Activated T-cell treated with anti-CD3 and anti-CD28 coated beads for 48 hours (primary cell): ENCODE measurements at places on chromosomes 3 and 15.

GRCh38 chr3:100603469-100603868 lies 5.9 kb upstream of the ADGRG7 start:
- no peak for DNase-seq

GRCh38 chr3:53833700-53834099 lies 12.5 kb downstream of the CHDH start:
- DNase-seq: no peak

DNA sequence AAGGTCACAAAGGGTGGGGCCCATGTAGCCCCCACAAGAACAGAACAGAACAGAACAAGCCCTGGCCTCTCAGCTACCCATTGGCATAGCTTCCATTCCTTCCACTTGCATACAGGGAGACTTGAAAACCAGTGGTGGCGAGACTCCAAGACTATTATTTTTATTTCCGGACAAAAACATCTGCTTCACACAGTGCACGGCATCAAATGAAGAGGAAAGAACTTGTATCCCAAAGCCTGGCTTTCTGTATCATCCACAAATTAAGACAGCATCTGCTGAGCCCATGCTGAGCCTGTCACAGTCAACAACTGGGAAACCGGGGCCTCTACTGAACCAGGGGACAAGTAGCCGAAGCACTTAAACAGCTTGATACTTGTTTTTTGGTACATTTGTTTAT lies 56.0 kb downstream of the CLEC3B start:
- no peak for DNase-seq

GRCh38 chr3:178583963-178584575 lies 47.8 kb downstream of the KCNMB2 start:
- no peak for DNase-seq

DNA sequence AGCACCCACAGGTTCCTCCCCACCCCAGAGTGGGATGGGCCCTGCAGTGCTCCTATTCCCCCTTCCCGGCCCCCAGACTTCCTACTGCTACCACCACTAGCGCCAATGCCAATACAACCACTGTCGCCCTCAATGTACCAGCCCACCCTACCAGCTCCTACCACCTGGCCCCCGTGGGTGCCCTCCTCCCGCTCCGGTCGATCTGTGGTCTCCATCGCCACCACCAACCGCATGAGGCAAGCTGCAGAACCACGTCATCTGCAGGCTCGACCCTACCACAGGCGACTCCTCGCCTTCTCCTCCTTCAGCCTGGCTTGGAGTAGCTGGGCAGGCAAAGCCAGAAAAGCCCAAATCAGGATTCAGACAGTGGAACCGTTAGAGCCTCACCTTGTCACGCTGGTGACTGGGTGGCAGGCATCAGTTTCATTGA lies 179.3 kb downstream of the POTEB3 start:
- DNase-seq: no peak

DNA sequence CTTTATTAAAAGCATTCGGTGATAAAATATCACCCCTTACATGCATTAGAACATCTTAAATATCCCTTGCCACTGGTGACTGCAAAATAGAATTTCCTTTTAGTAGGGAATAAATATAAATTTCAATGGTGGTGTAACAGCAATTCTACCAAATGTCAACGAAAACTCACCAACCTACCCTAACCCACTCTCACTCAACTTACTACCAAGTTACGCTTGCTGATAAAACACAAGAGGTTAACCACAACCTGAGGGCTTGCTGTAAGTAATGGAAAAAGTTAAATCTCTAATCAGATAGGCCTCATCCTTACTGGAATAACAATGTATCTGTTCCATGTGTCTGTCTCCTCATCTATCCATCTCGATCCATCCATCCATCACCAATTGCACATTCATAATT lies 274.7 kb downstream of the FOXP1 start:
- no peak for DNase-seq

DNA sequence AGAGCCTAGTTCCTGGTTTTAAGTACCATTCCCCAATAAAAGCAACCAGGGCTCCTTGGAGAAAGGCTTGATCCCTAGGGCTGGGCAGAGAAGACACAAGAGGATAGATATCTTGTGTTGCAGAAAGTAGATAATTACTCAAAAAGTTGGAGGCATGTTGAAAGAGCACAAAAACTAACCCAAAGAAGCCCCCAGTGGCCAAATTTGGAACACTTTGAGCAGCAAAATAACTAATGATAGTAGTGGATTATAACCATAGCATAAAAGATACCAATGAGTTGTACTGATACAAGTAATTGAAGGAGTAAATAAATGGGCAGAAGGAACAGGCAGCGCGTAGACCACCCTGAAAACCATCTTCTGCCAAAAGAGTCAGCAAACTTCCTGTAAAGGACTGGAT lies 12.0 kb downstream of the EXOSC7 start:
- DNase-seq: no peak

- DNase-seq: peak; percentile 40
These were observed 15.7 kb upstream of the AEN start for GRCh38 chr15:88605189-88606069.

DNA sequence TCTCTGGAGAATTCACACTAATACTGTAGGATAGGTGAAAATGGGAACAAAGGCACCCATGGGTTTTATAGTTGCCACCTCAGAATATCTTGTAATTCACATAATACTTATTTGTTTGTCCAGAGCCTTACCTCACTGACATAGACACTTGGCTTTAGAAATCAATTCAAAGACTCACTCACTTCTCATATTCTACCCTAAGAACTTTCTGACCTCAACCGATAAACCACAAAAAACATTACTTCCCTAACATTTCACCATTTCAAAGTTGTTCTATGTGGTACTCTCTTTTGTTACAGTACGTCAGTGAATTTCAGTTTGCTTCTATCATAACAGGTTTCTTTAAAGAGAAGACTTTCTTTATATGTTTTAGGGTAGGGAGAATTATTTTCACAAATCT lies 359.3 kb downstream of the IGSF11 start:
- no peak for DNase-seq

DNA sequence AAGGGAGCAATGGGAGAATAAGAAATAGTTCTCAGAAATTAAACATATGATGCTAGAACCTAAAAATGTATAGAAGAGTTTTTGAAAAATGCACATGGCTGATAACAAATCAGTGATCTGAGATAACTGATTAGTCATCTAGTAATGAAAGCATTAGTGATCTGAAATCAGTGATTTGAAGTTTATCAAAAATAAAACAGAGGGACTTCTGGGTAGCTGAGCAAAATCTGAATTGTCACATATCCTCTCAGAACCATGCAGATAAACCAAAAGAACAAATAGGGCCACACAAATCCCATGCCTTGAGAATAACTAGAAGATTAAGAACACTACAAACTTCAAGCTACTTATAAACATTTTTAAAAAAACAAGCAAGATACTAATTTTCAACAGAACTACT lies 71.5 kb downstream of the MCF2L2 start:
- DNase-seq: no peak

DNA sequence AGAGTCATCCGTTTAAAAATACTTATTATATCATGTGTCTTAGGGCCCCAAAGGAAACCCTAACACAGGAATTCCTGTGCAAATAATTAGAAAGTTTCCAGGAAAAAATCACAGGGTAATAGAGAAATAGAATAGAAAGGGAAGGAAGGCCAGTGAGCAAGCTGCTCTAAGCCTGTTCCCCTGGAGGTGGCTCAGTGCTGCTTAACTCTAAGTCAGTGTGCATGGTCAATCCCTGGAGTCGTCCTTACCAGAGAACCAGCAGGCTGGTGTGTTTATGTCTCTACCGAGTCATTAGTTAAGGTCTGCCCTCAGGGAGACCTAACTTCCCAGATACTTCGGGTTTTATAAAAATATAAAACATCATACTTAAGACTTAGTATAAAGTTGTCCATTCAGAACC lies 21.0 kb upstream of the MCF2L2 start:
- DNase-seq: no peak

- no peak for DNase-seq
These were observed 190.1 kb downstream of the FAM43A start for GRCh38 chr3:194875581-194876402.

DNA sequence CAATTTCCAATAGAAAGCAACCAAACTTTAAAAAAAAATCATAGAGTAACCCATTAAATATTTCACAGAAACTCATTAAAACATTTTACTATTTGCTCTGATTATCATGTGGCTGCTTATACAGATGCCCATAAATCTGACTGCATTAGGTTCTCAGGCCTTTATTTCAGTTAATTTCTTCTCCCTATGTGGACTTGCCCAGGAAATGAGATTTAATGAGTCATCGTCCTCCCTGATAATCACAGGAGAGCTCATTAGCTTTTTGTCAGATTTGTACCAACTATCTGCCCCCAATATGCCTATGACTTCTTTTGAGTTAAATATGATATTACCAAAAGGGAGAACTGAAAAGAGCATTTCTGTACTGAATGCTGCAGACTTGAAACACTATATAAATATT lies 168.0 kb downstream of the FOXB1 start:
- no peak for DNase-seq

- DNase-seq: no peak
These were observed 14.2 kb upstream of the TMEM158 start for GRCh38 chr3:45240292-45240691.

DNA sequence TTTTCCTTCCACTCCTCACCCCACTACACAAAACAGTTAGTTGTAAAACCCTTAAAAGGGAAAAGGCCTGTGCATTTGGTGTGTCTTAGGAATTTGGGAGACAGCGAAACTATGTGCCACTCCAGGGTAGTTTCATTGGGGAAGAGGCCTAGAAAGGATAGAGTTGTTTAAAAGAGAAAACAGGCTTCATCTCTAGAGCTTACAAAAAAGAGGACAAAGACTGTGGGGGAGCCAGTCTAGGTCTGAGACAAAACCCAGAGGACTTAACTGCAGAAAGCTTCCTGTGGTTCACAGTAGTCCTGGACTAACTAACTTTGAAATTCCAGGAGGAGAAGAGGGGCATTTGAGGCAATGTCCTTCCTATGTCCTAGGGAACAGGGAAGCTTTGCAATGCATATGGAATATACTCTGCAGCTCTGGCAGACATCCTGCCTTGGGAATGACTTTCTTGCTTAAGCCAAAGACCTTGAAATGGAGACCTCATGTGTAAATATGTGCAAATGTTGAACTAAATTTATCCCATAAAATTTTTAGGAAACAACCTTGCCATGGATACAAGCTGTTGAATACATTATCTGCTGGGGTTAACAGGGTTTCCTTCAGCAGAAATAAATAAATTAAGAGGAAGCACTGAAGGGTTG lies 159.4 kb downstream of the LSAMP start:
- no peak for DNase-seq

DNA sequence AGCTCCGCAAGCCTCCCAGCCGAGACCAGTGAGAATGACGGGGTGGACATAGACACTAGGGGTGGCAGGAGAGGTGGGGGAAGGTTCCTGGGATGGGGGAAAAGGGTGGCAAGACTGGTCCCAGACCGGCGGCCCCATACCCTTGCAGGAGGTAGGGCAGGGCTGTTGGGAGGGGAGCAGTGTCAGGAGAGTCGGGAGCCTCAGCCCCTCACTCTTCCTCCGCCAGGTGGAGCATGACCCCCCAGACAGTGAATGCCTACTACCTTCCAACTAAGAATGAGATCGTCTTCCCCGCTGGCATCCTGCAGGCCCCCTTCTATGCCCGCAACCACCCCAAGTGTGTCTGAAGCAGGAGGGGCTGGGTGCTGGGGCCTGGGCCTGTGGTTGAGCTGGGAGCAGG lies 8.7 kb upstream of the PSMD2 start:
- DNase-seq: no peak

DNA sequence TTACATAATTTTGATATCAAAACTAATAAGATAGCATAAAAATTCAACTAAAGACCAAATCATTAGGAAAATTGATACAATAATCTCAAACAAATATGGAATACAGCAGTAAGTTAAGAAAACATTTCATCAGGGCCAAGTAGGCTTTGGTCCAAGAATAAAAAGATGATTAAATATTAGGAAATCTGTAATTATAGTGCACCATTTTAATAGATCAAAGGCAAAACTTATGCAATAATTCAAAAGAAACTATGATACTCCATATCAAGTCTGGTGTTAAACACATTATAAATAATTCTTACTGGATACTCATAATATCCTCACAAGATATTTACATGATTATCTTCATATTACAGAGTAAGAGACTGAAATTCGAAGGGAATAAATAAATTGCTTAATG lies 51.2 kb downstream of the THRB start:
- no peak for DNase-seq

DNA sequence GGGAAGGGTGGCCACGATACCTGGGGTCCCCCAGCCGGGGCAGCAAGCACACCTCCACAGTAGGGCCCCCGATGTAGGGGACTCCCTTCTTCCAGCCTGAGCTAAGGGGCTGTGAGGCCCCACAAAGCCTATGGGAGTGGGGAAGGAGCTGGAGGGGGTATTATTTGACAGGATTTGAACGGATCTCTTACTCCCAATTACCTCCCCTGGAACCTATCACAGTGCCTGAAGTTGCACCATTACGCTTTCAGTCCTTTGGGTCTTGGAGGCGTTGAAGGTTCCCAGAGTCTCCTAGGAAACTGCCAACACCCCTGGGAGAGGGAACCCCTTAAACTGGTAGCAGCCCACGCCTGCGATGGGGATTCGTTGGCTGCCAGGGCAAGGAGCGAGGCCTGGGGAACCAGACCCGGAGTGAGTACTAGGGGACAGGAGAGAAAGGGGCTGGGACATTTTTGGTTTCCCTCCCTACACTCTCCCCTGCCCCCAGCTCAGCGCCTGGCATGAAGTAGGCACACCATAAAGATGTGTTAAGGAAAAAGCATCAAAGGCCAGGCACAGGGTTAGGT lies 409 bp upstream of the LHFPL4 start:
- DNase-seq: no peak

DNA sequence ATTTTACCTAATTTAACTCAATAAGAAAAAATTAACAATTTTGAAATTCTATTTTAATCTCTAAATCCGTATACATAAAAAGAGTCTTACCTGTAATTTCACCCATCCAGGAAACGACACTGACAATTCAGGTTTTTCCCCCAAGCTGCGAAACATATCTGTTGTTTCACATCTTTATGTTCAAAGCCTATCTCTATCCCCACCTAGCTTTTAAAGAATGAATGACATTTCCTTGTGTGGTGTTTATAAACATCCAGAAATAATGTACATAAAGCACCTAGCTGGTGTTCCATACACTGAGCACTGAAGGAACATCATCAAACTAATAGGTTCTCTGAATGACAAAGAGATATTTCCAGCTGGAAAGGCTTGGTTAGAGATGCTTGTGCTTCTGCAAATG lies 867.8 kb downstream of the SQOR start:
- DNase-seq: no peak

DNA sequence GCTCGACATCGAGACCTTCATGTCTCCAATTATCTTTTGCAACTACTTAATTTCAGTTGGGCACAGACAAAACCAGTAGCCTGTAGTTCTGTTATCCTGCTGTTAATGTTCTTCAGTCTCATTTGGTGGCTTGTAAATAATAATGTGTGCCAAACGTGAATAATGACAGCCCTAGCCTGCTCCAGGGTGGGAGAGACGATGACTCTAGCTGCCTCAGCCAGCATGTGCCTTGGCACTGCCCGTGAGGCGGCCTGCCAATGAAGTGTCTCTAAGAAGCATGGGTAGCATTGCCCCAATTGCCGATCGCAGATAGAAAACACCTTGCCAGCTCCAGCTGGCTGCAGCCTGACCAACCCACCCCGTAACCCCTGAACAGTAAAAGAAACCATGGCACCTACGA lies 58.8 kb downstream of the ASB7 start:
- DNase-seq: no peak
